ENCODE measurements at places on chromosomes 2 and 18.

DNA sequence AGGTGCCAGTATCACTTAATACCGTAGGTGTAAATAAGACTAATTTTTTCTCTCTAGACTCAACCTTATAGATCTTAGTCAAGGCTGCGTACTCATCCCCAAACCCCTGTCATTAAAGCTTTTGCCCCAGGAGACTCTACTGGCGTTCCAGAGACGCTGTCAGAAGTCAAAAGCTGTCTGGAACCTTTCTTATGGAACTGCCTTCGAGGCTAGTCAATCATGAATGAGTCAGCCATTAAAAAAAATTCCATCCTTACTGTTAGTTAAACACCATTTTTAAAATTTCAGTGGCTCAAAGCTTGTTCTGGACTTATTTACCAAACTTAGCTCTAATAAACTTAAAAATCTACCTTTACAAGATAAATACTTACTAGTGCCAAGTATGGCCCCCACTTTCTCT lies 52.1 kb downstream of the SPRED2 start:
- no peak for DNase-seq

- DNase-seq: no peak
These were observed 473.9 kb downstream of the BCL11A start for GRCh38 chr2:60079562-60079961.

- DNase-seq: peak; percentile 66
These were observed 110.9 kb downstream of the NAB1 start for GRCh38 chr2:190759749-190760213.

DNA sequence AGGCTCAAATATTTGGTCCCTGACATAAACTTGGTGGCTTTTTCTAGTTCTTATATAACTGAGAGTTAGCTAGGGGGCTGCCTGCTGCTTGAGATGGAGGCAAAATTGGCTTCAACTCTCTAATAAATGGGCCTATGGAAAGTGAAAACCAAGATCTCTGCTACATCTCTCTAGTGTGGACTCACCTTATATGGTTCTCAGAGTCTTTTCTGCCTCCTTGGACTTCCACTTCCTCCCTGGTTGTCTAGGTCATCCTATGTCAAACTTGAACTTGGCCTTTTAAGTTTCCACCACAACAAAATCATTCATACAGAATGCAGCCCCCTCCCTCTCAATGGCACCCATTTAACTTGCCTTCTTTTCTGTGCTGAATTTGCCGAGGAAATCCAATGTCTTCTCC lies 23.9 kb upstream of the ARHGAP25 start:
- no peak for DNase-seq

GRCh38 chr2:10481055-10481665 lies 33.0 kb upstream of the ODC1 start:
- DNase-seq: no peak

DNA sequence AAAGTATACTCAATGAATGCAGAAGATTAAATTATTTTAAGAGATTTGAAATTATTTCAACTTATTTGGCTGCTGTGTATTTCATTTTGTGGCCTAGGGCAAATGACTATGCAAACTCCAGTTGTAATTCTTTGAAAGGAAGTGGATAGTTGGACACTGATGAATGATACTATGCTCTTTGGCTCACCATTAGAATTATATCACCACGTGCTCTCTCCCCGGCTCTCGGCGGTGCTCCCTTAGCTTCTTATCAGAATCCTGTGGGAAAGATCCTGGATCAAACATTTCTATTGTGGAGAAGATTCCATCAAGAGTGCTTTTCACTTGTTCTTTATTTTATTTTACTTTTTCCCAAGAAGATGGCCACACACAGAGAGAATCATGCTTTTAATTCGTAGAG lies 55.2 kb downstream of the ADCYAP1 start:
- no peak for DNase-seq

DNA sequence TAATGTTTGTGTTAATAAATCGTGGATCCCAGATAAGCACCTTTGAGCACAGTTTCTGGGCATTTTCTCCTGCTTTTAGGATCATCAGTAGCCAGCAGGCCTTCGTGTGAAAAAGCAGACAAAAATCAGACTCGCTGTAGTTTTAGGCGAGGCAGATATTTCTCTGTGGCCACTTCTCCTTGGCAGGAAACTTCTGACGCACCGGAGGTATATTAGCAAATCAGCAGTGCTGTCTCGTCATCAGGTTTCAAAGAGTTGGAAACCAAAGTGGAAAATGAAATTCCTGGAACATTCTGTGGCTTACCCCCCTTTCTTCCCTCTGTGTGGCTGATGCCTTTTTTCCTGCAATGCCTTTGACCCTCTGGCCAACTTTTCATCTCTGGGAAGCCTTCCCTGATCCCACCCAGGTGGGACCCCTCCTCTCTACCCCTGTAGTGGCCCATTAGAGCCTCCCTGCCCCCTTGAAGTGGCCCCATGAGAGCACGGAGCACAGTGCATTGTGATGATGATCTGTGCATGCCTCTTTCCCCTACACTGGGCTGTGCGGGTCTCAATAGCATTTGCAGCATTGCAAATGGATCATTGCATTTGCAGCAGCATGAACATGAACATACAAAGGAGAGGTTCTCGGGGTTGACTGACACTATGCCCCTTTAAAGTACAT lies 93.3 kb downstream of the RNF144A start:
- DNase-seq: peak; percentile 86

DNA sequence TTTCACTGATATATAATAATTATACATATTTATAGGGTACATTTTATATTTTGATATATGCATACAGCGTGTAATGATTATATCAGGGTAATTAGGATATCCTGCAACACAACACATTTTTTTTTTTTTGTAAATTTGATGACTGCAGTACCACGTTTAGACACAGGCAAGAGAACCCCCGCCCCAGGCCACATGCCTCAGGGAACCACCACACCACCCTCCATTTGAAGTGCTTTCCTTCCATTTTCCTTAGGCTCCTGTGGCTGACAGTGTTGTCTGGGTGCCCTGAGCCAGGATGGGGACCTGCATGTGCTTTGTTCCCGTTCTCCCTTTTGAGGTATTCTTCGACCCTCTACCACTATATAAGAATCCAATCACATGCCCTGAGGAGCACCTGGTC lies 161.6 kb upstream of the CTAGE1 start:
- no peak for DNase-seq

DNA sequence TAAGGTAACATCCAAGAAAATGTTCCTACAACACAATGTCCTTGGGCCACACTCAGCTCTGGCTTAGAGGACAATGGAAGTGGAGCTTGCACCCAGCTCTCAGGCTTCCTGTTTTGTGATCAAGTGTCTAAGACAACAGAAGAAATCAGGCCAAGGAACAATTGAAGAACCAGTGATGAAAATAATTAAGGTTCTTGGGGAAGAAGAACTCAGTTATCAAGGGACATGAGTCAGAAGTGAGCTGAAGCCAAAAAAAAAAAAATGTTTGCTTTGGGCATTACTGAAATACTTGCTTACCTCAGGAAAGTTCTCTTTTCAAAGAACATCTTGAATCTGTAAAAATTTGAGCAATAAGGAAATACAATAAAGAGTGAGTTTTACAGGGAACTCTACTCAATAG lies 299.0 kb downstream of the FBXO15 start:
- DNase-seq: peak; percentile 81

- DNase-seq: no peak
These were observed 69.9 kb upstream of the CHAC2 start for GRCh38 chr2:53697686-53698085.

DNA sequence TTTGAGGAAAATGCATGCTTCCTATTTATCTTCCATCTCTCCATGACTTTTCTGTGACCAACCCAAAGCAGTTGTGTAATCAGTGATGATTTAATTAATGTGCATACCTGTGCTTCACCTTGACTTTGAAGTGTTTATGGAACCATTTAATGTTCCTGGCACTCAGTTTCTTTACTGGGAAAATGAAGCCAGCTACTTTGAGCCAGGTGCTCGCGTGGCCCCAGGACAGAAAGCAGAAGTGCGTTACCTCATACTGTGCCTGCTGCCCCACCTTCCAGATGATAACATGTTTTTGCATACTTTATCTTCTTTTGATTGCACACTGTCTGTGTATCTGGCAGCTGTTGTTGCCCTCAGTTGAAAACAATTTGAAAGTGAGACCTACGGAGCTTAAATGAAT lies 61.3 kb downstream of the PMAIP1 start:
- DNase-seq: no peak

DNA sequence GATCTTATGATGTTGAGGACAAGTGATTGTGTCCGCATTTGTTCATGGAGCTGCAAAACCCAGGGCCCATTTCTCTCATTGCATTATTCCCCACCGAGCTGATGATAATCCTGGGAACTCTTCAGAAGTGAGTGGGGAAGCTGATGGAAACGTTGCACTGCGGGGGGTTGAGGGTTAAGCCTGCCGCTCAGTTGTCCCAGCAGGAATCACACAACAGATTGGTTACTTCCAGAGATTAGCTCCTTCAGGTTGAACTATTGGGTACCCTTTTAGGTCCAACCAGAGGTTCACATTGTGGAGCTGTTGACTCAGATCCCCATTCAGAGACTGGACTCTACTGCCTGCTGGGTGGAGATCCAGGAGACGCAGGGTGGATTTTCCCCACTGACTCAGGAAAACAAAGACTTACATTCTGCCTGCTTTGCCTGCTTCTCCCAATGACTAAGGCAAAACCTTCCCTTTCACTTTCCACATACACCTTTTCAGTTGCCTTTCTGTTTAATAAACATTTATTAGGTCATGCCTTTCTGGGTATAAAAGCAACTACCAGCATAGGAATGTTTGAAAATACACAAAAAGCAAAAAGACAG lies 286.4 kb downstream of the TXNL1 start:
- DNase-seq: no peak

- DNase-seq: no peak
These were observed 223.8 kb downstream of the FAM210A start for GRCh38 chr18:13502585-13502984.

- no peak for DNase-seq
These were observed 336.5 kb upstream of the TFPI start for GRCh38 chr2:187890690-187891089.

DNA sequence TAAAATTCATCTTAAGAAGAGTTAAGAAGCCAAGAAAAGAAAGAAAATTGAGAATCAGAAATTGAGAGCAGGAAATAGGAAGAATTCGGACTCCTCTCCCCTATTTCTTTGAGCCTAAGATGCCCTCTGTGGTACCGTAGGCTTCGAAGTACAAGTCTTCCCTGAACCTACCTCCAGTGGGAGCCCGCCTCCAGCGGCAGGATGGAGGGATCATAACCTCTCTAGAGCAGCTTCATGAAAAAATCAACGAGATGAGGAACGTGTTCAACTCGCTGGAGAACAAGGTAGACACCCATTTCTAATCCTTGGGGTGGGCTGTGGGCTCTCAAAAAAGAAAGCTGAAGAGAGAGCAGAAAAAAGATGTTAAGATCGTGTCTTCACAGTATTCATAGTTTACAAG lies 36.3 kb downstream of the ARHGEF33 start:
- DNase-seq: no peak

DNA sequence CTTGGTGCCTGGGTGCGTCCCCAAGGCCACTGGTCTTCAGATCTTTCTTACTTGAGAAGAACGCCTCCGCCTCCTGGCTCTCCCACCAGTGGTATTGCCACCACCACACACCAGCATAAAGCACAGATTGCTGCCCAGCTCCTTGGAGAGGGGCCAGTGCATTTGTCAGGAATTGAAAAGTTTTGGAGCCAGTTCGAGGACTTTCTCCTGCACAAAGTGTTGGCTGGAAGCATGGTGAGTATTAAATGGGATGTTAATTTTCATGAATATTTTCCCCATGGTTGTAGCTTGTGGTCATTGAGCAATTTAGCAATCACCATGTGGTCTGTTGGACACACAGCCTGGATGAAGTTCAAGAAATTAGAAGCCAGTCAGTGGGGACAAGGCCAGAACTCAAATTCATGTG lies 684.6 kb upstream of the FANCL start:
- DNase-seq: peak; percentile 78

- DNase-seq: no peak
These were observed 319.8 kb downstream of the RND3 start for GRCh38 chr2:150167711-150168110.

- DNase-seq: no peak
These were observed 41.0 kb downstream of the SPP2 start for GRCh38 chr2:234091432-234091879.

DNA sequence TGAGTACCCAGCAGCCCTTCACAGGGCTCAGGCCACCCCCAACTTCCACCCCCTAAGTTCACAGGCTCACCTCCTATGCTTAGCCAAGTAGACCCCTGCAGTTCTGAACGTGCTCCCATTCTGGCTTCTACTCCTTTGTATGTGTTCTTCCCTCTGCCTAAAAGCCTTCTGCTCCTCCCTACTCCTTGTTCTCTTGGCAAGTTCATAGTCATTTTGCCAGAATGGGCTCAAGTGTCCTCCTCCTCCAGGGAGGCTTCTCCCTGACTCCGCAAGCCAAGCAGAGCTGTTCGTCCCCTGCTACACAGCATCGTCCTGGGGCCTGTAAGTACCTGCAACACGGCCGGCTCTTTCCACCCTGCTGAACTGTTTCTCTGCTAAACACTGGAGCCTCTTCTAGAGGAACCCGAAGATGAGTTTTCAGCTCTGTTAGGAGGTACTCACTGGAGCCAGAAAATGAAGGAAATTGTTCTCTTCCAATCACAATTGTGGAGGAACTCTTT lies 14.6 kb upstream of the CETN1 start:
- no peak for DNase-seq

DNA sequence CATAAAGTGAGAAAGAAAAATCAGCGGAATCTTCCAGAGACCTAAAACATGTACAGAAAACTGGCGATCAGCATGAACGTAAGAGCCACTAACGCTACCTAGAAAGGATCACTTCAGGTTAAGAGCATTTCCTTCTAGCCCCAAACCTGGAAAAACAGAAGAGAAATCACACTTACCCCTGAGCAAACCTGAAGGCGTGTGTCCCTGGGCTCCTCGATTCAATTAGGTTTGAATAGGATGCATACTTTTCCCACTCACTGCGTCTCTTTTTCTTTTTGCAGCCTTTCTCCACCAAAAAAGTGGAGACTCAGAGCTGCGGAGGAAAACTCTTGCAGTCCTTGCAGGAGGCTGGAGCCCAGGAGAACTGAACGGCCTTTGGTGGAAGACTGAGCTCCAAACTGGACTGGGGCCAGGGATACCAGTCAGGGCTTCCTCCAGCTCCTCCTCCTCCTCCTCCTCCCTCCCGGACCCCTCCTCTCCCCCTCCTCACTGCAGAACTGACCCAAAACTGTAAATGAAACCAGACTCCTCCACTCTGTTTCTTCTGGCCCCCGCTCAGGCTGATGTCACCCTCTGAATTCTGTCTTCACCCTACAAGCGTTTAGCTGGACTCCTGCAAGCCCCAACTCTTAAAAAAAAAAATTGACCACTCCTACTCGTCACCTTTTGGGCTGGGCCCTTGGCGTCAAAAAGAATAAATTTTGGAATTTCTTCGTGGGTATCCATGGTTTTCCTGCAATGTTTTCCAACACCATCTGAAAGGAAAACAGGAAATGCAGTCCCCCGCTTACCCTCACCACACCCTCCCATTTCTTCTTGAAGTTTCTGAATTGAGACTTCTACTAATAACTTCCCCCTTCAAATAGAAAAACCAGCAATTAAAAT lies at the start of gene COL6A3:
Gene COL6A3, minus strand, starts transcription at position 388 of the 885 bp plus-strand sequence. CDS start 17,347 bp downstream, outside the sequence.
- DNase-seq: peak; percentile 90

DNA sequence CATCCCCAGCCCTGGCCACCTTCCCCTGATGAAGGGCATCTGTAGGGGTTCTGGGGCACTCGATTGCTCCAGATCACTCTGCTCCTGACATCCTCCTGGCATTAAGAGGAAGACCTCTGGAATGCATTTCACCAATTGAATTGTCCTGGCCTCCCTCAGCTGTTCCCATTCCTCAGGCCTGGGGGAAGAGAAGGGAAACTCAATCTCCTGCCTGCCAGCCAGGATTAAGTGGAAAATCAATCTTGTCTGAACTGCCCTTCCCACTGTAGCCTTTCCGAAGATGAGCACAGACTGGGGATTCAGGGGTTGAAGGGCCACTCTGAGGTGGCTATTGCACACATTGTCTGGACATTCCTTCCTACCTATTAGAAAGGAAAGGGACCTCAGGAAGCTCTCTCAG lies 99.8 kb downstream of the ALK start:
- no peak for DNase-seq
